ENCODE measurements at places on chromosomes 11 and 22. TPM values are rescaled to one million over a fixed set of nuclear protein-coding genes. Genes with fewer than 3 reads are reported as not detected.

GRCh38 chr11:92552942-92553341 lies 328.3 kb downstream of the FAT3 start:
- DNase-seq: no peak

DNA sequence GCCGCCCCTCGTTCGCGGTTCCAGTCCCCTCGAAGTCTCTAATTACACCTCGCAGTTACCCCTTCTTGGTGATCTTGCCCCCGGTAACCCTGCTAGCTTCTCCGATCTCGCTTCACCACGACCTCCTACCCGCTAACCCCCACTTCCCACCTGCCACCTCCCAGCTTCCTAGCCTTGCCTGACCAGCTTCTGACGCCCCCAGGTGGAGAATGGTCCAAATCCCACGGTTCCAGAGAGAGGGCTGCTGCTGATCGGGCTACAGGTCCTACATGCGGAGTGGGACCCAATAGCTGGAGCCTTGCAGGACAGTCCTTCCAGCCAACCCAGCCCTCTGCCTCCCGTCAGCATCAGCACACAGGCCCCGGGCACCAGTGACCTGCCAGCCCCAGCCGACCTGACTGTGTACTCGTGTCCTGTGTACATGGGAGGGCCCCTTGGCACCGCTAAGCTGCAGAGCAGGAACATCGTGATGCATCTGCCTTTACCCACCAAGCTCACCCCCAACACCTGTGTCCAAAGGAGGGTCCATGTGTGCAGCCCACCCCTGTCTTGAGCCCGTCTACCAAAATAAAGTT lies 31.9 kb downstream of the RRP8 start:
- DNase-seq: no peak

- DNase-seq: no peak
Observed at GRCh38 chr22:50238755-50239154, 6.1 kb downstream of the TUBGCP6 start.

The OR8G5 gene
- not detected for total RNA-seq

DNA sequence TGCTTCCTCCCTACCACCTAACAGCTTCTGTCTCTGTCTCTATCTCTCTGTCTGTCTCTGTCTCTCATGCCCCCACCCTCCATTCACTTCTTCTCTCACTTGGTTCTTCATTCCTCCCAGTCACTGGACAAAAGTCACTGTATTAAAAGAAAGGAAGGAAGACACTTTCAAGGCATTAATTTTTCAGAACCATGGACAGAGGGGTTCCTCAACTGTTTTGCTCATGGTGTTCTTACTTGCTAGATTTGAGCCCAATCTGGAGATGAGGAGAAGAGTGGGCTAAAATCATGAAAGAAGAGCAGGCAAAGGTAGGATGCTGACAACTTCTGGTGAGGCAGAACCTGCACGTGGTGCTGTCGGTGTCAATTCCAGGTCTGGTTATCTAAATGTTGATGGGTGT lies 116.7 kb upstream of the LARGE1 start:
- no peak for DNase-seq
